ENCODE measurements at places on chromosomes 11 and 22.

DNA sequence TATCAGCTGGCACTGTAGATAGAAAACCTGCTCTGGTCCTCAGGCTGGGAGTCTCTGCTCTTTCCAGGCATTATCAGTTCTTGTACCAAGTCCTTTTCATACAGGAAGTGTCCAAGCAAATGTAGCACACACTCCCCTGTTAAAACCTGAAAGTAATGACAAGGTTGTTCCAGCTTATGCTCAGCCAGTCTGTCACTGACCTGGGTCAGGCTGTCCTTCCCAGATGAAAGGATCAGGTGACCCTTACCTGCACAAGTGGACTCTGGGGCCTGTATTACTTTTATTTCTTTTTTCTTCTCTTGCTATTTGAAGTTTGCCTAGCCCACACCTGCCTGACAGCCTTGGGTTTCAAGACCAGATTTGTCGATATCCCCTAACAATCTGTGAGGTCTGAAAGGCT, 156.3 kb upstream of the SESN3 start:
- DNase-seq = no peak

DNA sequence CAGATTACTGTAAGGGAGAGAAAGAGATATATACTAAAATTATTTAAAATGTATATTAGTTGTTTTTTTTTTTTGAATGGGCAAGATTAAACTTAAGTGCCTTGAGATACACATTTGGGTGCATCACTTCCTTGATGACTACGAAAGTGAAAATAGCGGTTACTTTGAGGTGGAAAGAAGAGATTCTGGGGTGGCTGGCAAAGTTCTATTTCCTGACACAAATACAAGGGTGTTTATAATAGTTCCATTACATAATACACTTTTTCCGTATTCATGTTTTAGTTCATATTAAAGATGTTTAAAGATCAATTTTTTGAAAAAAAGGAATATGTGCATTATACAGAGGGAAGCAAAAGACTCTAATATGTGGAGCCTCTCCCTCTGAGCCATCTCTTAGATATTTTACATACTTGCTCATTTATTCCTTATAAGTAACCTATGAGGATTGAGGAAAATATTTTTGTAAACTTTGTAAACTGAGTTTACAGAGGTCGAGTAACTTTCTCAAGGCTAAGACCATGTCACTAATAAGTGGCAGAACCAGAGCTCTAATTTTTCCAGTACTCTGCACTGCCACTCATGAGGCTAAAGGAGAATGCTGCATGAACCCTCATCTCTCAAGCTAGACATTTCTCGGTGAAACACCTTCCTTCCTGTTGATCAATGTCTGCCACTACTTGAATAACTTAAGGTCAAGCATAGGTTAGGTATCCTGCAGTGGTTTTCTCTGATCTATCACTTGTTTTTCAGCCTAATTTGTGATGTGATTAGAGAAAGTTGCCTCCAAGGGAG, 58.6 kb downstream of the DDIAS start:
- DNase-seq = no peak

GRCh38 chr11:132439711-132440255, 1069.4 kb downstream of the NTM start:
- DNase-seq = no peak

GRCh38 chr22:19756288-19757128, 4.1 kb upstream of the TBX1 start:
- DNase-seq = peak; percentile 22

- DNase-seq = no peak
Observed at GRCh38 chr22:27440304-27440865, 361.2 kb downstream of the MN1 start.

GRCh38 chr22:22558972-22559603, at the start of gene PRAME:
Gene PRAME (minus strand): TSS chr22:22559265. CDS start chr22:22556832, 2,433 bp downstream.
- DNase-seq = peak; percentile 76

DNA sequence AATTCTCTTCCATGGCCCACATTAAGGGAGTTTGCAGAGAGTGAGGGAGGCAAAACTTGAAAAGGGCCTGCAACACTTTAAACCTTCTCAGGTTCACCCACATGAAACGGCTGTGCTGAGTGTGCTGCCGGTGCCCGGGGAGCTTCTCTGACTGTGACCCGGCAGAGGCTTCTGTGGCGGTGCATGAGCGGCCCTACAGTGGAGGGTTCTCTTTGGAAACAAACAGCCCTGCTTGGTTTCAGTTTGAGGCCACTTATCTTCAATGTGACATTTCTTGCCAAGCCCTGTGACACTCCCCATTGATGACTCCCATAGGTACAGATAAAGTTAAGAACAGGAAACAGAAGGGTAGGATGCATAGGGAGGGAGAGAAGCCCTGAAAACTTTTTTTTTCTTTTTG, 31.8 kb downstream of the FAM118A start:
- DNase-seq = peak; percentile 40

DNA sequence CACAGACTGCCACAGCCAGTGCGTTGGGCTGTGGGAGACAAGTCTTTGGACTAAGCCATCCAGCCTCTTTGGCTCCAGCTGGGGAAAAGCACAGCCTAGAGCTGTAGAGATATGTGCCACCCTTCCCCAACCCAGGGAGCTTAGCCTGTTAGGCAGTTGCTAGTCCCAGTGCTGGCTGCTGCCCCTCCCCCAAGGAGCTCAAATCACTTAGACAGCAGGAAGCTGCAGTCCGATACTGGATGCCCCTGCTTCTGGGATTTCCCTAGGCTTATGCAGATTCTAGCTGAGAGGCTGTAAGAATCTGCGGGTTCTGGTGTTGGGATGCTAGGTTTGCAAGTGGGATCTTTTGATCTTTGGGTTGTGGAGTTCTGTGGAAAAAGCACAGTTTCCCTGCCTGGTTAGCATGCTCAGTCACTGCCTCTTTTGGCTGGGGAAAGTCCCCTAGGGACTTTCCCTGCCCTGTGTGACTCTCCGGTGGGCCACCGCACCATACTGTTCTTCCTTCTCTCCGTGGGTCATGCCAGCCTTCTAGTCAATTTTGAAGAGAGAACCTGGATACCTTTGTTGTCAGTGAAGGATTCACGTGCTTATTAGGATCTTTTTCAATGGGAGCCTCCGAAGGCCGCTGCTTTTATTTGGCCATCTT, 792.0 kb downstream of the KCNA4 start:
- no peak for DNase-seq

DNA sequence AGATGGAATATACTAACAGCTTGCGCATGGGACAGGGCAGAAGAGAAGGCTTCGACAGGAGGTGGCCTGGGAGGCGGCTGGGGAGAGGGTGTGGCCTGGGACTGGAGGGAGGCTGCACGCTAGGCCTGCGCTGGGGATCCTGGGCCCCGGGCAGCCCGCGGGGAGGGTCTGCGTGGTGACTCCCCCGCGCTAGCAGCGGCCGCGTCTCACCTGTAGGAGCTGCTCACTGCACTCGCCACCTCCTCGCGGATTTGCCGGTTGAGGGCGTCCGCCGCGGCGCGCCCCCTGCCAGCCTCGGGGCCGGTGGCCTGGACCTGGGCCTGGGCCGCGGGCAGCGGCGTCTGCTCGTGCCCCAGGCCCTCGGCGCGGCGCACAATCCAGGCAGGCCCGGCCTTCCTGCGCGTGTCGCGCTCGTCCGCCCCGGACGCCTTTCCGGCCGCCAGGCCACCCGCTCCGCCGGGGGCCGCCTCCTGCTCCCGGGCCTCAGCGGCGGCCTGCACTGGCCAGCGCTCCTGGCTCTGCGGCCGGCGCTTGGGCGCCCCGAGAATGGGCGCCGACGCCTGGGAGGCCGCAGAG, 1.5 kb downstream of the MAP6 start:
- DNase-seq = no peak

DNA sequence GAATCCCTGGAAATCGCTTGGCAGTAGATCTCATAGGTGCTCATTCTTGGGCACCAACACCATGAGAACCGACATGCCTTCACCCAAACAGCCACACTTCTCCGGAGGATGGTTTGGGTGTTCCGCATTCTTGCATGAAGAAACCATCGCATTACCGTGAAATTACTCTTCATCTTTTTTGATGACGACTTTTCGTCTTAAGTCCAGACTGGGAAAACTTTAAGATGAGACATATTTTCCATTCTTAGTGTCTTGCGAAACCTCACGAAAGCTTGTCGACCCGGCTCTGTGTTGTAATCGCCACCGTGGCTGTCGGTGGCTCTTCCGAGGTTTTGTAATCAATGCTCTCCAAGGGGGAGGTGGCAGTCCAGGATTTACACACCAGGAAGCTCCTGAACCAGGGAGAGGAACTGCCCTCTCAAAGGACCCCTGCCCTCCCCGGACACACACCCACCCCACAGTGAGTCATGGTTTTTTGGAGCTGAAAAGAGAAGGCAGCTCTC, 1.7 kb downstream of the TOM1 start:
- no peak for DNase-seq

DNA sequence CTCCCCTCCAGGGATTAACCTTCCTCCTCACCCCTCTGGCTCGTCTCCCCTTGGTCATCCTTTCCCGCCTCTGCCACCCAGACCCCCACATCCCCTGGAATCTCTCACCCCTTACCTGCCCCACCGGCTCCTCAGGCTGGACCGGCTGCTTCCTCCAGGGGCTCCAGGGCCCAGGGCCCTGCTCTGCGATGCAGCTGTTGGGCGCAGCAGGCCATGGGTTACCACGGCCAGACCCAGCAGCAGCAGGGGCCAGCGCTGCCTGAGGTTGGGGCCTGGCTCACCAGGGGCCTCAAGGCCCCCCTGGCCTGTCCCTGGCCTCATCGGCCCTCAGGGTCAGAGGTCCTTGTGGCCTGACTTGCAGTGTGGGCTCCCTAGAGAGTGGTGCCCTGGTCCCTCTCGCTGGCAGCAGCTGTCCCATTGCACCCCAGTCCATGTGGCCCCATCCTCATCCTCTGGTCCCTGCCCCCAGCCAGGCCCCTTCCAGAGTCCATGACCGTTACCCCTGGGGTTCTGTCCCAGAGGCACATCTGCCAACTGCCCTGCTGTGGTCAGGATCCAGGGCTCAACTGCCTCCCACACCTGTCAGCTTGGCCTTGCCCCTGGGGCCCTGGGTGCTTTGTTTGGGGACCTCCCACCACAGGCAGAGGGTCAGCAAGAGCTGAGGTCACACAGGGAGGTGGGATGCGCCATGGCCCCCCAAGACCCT, at the start of gene IGLL1:
Gene IGLL1 (minus strand): TSS at position 421 of the 706 bp plus-strand sequence. CDS start 100 bp downstream, at position 321.
- no peak for DNase-seq

DNA sequence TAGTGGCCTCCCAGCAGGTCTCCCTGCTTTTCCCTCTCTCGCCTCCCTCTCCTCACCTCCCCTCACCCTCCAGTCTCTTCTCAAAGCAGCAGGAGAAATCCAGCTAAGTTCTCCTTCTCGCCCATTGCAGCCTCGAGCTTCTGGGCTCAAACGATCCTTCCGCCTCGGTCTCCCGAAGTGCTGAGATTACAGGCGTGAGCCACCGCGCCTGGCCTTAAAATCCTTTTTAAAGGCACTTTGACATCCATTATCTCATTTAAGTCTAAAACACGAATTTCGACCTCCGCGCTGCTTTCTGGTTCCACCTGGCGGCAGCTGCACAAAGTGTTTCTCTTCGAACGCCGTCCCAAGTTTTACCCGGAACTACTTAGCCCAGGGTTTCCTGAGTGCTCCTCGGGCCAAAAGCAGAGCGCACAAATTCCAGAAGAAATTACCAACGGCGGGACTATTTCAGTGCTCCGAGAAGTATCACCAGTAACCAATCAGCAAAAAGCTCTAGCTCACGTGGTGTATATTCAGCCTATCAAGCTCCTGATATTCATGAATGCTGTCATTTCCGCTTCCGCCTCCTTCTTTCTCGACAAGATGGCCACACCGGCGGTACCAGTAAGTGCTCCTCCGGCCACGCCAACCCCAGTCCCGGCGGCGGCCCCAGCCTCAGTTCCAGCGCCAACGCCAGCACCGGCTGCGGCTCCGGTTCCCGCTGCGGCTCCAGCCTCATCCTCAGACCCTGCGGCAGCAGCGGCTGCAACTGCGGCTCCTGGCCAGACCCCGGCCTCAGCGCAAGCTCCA, at the start of gene EIF3F:
Gene EIF3F (plus strand): TSS at position 570 of the 792 bp plus-strand sequence. CDS start 16 bp downstream, at position 586.
- peak; percentile 79 for DNase-seq

DNA sequence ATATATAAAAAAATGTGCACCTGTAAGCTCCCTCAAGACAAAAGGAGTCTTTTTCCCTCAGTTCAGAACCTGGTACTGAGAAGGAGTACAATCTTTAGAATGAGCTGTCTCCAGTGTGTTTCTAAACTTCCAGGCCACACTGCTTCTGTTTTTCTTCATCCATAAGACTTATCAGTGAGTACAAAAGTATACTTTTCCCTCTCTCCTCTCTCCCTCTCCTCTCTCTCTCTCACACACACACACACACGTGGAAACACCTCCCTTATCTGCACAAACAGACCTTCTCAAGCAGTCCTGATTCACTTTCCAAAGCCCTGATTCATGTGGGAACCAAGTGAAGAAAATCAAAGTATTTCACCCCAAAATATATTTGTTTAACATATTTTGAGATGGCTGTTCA, 220.7 kb upstream of the UBASH3B start:
- DNase-seq = no peak

- DNase-seq = no peak
Observed at GRCh38 chr11:32916994-32917393, 24.4 kb downstream of the QSER1 start.

DNA sequence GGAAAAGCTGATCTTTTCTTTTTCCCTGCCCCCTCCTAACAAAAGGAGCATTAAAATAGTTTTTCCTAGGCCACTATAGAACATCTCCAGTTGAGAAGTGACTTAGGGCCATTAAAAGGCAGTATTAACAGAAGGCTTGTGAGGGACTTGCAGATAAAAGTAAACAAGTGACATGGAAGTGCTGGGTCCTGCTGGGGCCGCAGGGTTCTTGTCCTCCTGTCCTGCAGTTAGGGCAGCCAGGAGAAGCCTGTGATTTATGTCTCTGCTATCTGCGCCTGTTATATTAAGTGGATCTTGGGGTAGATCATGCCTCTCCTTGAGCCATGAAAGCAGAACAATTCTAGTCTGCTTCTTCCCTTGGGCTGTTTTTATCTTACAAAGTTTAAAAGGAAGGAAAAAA, 271.4 kb upstream of the C11orf87 start:
- no peak for DNase-seq

DNA sequence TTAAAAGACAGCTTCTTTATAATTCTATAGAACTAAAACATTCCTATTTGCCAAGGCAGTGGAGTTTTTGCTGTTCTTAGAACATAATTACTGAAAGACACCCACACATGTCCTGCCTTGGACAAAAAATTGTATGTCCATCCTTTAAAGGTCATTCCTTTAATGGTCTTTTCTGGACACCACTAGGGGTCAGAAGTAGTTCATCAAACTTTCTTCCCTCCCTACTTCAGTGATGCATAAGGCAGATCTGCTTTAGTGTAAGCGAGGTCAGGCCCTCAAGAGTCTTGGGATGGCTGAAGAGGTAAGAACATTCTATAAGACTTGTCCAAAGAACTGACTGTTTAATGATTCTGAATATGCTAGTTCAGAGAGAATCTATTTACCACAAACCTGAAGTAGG, 4.3 kb upstream of the OR51V1 start:
- DNase-seq = no peak
